ENCODE measurements at places on chromosomes 3 and 15.

GRCh38 chr3:147616998-147617619 is 207.9 kb downstream of the ZIC1 start:
- DNase-seq, result no peak

GRCh38 chr15:60251300-60252070 is 146.3 kb downstream of the ANXA2 start:
- no peak for DNase-seq

DNA sequence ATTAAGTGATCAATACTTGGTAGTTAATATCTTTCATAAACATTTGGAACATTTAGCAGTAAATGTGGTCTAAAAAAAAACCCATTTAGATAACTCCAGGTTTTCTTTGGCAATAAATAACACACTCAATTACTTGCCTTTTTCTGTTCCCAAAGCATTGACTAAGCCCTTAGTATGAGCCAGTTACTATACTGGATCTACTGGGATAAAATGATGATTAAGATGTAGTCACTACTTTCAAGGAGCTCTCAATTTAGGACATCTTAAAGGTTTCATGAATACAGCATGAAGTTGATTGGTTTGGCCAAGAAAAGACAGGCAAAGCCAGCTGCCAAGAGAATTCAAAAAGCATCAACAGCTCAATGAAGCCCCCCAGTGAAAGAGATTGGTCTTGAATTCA is 250.9 kb downstream of the EPHA3 start:
- no peak for DNase-seq

DNA sequence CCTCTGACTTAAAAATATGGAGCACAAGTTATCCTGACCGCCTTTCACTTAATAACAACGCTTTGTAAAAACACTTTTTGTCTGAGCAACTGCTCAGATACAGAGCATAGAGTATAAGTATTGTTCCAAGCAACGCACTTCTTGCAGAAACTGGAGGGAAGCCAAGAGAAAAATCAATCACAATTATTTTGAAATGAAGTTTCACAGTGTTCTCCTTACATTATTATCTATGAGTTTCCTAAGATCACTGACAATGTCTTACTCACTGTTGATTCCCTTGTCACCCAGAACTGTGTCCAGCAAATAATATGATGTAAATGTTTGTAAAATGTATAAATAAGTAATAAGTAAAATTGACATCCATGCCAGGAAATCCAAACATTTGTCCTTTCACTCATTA is 184.6 kb upstream of the GPR149 start:
- no peak for DNase-seq

DNA sequence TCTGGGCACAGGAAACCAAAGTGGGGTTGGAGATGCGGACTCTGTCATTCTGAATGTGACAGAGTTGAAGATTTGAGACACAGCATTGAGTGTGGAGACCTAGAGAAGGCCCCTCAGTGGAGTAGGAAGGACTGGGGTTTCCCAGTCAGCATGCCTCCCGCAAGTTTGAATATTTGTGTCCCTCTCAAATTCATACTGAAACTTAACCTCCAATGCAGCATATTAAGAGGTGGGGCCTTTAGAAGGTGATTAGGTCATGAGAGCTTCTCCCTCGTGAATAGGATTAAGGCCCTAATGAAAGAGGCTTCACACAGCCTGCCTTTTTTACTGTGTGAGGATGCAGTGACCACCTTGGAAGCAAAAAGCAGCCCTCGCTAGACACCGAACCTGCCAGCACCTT is 8.0 kb downstream of the HDDC3 start:
- no peak for DNase-seq

DNA sequence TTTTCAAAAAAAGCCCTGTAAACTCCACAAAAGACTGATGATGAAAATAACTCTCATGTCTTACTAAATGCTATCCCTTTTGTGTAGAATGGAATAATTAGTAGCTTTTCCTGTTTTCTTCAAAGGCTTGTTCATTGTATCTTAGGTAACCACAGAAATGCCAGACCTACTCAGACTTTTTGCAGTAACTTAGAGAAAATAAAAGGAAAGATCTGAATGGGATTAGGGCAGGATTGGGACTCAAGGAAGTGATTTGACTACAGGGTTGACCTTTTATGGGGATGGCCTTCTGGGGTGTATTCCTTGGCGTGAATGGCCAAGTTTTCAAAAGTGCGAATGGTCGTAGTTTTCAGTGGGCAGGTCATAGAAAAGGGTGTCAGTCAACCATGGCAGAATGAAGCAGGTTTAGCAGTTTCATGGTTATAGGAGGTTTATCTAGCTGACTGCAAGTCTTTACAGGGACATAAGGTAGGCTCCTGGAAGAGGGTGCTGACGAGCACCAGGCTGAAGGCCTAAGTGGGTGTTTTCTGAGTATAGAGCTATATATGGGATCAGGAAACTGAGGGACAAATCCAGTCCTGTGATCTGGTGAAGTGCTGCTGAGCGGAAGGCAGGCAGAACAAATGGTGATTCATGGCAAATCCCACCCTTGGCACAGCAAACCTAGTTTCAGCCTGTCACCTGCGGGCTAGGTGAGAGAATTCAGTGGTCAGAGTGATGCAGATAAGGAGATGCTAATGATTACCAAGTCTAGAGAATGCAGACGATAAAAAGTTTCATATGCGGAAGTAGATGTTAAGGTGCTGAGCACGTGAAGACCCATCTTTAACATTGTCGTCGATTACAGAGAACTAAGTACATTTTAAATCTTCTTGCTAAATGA is 46.4 kb downstream of the IL1RAP start:
- DNase-seq, result no peak

DNA sequence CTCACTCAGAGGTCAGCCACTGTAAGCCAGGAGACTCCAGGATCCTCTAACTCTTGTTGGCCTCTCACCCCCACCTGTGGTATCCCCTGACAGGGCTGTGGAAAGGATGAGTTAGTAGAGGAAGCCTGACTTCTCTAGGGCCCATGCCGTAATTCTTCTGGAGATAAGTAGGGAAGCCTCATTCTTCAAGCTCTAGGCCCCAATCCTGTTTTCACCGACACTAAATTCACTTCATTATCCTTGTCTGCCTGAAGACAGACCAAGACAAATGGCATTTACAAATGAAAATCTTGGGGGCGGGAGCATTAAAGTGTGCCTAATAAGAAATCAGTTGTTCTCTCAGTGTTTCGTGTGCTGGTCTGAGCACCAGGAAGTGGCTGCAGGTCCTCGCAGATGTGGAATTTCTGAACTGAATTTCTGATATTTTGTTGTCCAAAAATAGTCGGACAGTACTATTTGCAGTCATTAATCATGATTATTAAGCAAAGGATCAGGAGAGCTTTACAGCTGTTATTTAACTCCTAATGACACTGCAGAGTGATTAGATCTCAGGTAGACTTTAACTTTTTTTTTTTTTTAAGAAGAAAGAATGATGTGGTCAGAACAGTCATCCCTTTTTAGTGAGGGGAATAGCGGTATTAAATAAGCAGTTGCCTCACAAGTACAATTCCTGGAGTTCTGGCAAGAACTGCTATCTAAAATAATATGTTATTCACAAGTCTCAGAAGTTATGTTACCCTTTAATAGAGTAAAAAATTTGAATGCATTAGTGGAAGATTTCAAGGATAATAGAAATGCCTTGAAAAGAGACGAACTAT is 58.4 kb downstream of the RBMS3 start:
- no peak for DNase-seq

DNA sequence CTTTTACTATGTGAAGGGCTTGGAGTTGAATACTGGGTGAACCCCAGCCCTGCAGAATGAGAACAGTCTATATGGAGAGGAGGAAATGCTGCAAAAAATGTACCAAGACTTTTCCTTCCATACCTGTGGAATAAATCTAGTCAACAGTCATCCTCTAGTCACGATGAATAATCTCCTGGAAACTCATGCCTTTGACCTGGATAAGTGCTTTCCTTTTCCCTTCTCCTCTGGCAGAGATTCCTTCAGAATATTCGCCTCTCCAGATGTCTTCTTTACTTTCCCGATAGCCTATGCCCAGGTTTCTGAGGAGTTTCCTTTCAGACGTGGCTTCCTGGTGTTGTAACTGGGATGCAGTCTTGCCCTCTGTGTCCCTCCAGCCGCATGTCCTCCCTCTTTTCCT is 28.1 kb downstream of the CCNL1 start:
- DNase-seq, result no peak

DNA sequence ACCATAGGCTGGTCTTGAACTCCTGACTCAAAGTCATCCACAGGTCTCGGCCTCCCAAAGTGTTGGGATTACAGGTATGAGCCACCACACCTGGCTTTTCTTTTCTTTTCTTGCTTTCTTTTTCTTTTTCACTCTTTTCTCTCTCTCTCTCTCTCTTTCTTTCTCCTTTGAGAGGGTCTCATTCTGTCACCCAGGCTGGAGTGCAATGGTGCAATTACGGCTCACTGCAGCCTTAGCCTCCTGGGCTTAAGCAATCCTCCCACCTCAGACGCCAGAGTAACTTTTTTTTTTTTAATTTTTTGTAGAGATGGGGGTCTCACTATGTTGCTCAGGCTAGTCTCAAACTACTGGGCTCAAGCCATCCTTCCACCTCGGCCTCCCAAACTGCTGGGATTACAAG is 133.1 kb upstream of the UBE2E1 start:
- DNase-seq, result no peak

- DNase-seq, result no peak
These were observed 39.0 kb downstream of the INTS14 start for GRCh38 chr15:65571971-65572370.

DNA sequence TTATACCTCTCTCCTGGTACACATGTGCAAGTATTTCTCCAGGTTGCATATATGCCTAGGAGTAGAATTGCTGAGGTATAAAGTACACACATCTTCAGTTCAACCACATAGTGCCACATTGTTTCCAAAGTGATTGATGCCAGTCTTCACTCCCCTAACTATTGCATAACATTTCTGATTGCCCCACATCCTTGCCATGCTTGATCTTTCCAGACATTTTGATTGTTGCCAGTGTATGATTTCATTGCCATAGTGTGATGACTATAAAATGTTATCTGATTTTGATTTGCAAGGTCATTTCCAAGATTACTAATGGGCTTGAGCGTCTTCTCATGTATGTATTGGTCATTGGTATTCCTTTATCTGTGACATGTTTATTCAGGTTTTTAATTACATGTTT is 61.1 kb upstream of the MLF1 start:
- DNase-seq, result no peak

DNA sequence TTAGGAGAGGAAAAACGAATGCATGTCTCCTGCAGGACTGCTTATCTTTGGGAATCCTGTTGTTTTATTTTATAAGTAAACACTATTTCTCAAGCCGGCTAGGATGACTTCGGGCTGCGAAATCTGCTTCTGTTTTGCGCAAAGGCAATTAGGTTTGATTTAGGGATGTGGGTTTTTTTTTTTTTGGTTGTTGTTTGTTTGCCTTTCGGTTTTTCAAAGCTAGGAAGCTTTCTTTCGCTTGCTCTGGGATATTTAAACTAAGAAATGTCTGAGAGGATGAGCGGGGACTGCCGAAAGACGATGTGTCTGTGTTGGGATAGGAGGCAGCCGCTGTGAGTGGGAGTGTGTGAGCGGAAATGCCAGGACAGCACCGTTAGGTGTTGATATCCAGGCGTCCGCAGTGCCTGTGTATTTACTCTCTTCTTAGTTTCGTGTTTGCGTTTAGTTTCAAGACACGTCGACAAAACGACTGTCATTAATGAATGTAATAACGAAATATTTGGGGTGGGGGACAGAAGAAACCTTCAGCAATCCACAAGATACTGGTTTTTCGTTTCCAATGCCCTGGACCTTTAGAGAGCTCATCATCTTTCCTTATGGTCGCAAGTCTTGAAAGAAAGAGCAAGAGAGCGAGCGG is 604 bp downstream of the ISL2 start:
- no peak for DNase-seq

GRCh38 chr3:132292042-132292441 is 25.2 kb upstream of the ACP3 start:
- no peak for DNase-seq

DNA sequence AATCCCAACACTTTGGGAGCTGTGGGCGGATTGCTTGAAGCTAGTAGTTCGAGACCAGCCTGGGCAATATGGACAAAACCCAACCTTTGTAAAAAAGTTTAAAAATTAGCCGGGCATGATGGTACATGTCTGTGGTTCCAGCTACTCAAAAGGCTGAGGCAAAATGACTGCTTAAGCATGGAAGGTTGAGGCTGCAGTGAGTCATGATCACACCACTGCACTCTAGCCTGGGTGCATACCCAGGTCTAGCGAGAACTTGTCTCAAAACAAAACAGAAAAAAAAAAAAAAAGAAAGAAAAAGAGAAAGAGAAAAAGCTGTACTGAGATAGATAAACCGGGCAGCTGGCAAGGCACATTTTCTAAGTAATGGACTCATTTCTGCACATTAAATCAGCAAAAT is 10.6 kb downstream of the ARPP19 start:
- no peak for DNase-seq

GRCh38 chr3:94092086-94092485 is 29.2 kb downstream of the NSUN3 start:
- DNase-seq, result no peak

- no peak for DNase-seq
These were observed 28.7 kb upstream of the PLOD2 start for GRCh38 chr3:146189519-146190173.

GRCh38 chr3:45878124-45878523 is 8.2 kb upstream of the CCR9 start:
- DNase-seq, result no peak

GRCh38 chr3:61667814-61668213 is 106.4 kb downstream of the PTPRG start:
- no peak for DNase-seq

- DNase-seq, result no peak
These were observed 104.6 kb upstream of the HES1 start for GRCh38 chr3:194031349-194031748.

DNA sequence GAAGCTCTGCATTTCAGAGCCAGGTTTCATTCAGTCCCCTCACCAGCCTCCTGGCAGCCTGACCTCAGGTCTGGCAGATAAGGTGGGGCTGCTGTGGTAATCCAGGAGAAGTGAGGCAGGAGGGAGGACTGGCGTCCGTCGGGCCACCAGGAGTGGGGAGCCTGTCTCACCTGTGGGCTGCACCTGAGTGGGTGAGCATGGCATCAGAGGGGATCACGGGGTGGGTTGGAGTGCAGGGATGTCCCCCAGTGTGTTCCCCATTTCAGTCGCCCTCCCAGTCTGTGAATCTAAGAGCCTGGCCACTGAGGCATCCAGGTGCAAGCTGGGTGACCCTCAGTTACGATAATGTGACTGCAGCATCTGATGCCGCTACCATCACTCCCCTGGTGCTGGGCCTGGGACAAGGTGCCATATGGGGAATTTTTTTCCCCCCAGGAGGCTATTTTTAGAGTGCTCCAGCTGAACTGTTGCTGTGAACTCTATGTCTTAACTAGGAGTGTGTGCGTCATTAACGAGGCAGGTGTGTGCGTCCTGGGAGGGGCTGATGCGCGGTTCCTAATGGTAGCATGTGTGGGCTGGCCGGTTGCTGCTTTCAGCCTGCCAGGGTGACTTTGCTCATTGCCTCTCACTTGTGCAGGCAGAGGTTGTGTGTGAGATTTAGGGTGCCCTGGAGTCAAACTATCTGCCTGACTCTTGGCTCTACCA is 165.2 kb downstream of the SLCO3A1 start:
- no peak for DNase-seq

- DNase-seq, result no peak
These were observed 28.2 kb upstream of the NOX5 start for GRCh38 chr15:68986322-68986721.

All from activated T-helper 1 cell treated with Interleukin-2 at 50 U/mL for 16 hours (primary cell).